ENCODE measurements at places on chromosomes 16 and 17. TPM values are rescaled to one million over a fixed set of nuclear protein-coding genes. Genes with fewer than 3 reads are reported as not detected.

EFCAB5 gene
- polyA plus RNA-seq: 23.0 TPM

PIRT gene
- polyA plus RNA-seq: 0.18 TPM

GRCh38 chr16:65947951-65948350 is 418.5 kb upstream of the CDH5 start:
- H3K27me3 ChIP-seq: no peaks in the 10 kb centered on the region
- no peaks in the 10 kb centered on the region for H3K36me3 ChIP-seq
- no peak for DNase-seq
- H3K4me3 ChIP-seq: no peak overlapping the region

HOXB8 gene
- polyA plus RNA-seq: 1.2 TPM

GRCh38 chr16:17125671-17126070 is 345.1 kb downstream of the XYLT1 start:
- no peak for DNase-seq
- H3K27ac ChIP-seq: no peak overlapping the region
- H3K4me1 ChIP-seq: no peaks in the 10 kb centered on the region
- no peaks in the 10 kb centered on the region for H3K27me3 ChIP-seq

- no peaks in the 10 kb centered on the region for H3K27me3 ChIP-seq
- no peak overlapping the region for H3K27ac ChIP-seq
- no peak overlapping the region for H3K4me3 ChIP-seq
Observed at GRCh38 chr17:80568246-80568645, 23.6 kb downstream of the RPTOR start.

GRCh38 chr16:19486750-19487325 is 35.1 kb downstream of the GDE1 start:
- no peak overlapping the region for H3K27ac ChIP-seq
- no peaks in the 10 kb centered on the region for H3K4me1 ChIP-seq
- H3K36me3 ChIP-seq: no peaks in the 10 kb centered on the region
- no peak for DNase-seq
- H3K4me3 ChIP-seq: no peak overlapping the region

DNA sequence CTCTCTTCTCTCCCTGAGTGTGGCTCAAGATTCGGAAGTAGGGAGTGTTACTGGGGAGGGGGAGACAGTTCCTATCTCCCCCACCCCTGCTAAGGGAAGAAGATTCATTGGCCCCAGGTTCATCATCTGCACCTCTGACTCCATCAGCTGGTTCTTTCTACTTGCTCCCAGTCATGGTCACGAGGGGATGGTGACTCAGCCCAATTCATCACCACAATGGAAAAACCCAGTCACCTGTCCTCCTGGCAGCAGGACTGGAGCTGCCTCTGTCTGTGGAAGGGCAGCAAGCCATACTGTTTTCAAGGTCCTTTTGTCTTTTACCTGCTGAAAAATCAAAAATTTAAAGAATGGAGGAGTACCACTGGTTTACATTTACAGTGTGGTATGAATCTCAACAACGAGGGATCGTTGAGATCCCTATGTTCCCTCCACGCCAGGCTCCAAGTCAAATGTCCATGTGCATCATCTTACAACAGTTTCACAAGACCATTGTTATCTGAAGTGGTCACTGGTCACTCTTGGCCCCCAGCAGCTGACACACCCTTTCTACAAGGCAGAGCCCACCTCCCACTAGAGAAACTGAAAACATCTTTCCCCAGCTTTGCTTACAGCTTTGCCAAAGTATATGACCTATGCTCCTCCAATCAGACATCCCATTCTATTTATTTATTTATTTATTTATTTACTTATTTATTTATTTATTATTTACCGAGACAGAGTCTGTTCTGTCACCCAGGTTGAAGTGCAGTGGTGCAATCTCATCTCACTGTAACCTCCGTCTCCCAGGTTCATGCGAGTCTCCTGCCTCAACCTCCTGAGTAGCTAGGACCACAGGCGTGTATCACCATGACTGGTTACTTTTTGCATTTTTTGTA is 40.4 kb upstream of the NDRG4 start:
- no peak for DNase-seq
- H3K4me3 ChIP-seq: no peak overlapping the region
- no peaks in the 10 kb centered on the region for H3K27me3 ChIP-seq
- no peaks in the 10 kb centered on the region for H3K36me3 ChIP-seq
- H3K4me1 ChIP-seq: peaks cover 19% of the 10 kb centered on the region

Data from testis (tissue), 5 donors.